DMS79 (cell line): ENCODE measurements at places on chromosomes 4 and X.

DNA sequence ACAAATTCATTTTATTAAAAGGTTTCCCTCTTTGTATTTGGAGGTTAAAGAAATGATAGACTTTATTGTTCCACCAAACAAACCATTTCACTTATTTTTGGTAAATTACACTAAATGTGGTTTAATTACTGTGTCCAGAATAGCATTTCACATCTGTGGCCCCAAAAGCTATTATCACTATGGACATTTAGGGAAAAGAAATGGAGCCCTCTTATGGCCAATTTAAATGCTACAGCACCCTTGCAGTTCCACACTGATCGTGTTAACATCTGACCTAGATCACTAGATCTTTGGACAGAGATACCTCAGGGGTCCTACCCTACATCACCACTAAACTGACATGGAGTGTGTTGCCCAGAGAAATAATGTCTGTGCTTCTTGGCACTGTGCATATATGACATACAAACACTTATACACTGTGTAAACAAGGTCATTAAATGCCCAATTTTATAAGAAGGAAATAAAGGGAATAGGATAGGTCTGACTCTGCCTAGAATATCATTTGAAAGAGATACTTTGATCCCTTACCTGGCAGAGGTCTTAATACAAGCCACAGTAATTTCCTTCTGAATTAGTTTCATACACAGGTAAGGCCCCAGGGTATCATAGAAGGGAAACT is 163.9 kb downstream of the KDR start:
- DNase-seq: no peak

DNA sequence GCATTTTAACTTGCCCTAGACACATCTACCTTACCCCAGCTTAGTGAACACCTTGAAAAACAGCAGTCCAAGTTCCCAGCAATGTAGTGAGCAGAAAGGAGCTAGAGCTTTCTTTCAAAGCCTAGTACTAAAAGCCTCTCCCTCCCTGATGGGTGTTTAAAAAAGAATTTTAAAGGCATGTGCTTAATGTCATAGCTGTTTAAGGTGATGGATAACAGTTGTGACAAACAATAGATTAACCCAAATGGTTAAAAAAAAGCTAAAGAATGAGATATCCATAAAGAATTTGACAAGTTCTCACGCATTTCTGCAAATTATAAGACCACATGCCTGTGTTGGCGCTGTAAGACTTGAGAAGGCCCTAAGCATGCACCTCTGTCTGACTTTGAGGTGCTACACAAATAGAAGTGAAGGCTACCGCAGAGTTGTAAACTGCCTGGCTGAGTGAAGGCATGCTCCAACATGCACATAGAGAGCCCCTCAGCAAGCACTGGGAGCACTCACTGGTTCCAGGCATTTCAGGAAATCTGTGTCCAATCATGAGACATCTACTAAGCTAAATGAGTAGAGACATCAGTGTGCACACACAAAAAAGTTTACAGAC is 94.0 kb downstream of the PHF8 start:
- no peak for DNase-seq

- no peak for DNase-seq
Observed at GRCh38 chrX:15146515-15146914, 123.4 kb downstream of the ASB9 start.

DNA sequence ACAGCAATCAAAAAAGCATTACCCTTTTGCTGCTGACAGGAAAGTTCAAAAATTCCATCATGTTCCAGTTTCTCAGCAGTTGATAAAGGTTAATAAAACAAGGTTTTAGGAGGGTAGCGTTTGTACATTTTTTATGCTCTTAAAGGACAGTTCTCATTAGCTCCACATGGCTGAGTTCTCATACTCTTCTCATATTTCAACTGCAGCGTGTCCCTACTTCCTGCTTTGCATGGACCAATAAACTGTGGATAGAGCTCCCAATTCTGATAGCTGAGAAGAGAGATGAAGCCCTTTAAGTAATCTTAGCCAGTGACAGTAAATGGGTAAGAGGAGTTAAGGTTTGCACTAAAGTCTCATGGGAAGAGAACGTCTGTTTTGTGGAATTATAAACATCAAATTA is 53.5 kb downstream of the SPANXA2 start:
- DNase-seq: no peak

GRCh38 chr4:99462875-99463464 is 27.8 kb upstream of the ADH7 start:
- no peak for DNase-seq

- DNase-seq: no peak
Observed at GRCh38 chr4:70365479-70365878, 4.9 kb downstream of the SMR3A start.

DNA sequence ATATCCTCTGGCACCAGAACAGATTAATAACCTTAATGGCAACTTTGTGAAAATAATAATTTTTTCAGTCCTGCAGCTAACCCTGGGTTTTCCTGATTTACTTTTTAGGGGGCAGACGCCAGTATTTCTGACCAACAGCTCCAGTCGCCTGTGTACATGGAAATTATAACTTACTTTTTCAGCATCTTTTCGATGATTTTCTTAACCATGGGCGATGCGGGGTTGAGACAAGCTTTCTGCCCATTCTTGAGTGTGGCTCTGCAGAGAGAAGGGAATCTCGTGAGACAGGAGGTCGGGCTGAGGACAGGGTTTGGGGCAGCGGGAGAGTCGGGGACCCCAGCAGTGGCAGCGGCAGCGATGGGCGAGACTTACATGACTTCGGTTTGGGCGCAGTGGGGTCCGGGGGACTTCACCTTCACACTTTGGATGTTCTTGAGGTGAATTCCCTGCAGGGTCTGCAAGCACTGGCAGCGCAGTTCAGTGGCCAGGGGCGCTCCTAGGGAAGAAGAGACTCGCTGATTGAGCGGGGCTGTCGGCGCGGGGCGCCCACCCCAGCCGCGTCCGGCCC is 484 bp downstream of the CXCL2 start:
- DNase-seq: no peak

- DNase-seq: no peak
Observed at GRCh38 chrX:100447655-100448397, 37.8 kb upstream of the PCDH19 start.

DNA sequence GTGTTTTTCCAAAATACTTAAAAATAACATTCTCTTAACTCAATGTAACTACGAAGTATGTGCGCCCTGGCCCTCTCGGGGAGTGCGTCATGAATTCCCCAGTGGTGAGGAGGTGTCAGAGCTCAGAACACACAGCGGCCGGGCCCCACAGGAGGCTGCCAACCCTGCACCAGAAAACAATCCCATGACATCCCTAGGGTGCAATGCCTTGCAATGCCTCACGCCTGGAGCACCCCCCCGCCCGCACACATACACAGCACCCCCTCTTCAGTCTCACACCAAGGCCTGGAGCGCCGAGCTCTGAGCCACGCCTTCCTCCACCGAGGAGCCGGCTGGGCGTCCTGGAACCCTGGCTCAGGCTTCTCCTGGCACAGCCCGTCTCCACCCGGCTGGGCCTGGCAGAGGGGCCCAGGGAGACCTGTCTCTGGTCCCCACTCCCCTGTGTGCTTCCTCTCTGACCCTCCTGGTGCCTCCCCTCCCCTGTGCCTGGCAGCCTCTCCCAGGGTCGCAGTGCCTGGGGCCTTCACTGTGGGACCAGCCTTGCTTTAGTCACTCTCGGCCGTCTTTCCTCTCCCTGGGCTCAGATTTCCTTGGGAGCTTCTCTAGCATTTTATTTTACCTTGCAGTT is 108.2 kb upstream of the ADRA2C start:
- no peak for DNase-seq

DNA sequence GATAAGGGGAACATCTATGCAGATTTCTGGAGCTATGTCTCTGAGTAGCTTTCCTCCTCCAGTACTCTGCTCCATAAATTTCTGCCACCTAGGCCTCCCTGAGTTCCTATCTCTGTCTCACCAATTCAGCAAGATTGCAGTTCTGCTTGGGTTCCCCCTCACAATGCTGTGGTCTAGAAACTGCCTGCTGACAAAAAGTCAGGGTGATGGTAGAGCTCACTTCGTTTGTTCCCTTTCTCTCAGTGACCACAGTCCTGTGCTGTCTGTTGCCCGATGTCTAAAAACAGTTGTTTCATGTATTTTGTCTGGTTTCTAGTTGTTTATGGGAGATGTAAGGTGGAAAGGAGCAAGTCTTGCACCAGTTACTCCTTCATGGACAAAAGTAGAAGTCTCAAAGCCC is 41.1 kb downstream of the AMMECR1 start:
- DNase-seq: no peak

- no peak for DNase-seq
Observed at GRCh38 chr4:150308824-150309472, 230.7 kb downstream of the DCLK2 start.

DNA sequence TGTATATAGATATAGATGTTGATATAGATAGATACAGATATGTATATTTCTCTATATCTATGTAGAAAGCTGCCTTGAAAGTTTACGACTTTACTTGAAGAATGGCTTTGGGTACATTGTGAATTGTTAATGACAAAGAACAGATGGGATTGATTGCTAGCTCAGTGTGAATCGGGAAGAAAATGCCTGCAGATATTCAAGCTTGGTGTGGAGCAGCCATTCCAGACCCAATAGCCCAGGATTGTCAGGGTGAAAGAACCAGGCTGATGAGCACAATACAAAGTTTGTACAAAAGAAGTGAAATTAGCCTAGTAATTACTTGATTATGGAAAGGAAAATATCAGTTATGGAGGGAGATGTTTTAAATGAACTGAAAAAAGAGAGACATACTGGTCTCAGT is 946.2 kb downstream of the STPG2 start:
- no peak for DNase-seq

GRCh38 chrX:33840176-33840575 is 291.9 kb downstream of the FAM47A start:
- no peak for DNase-seq

DNA sequence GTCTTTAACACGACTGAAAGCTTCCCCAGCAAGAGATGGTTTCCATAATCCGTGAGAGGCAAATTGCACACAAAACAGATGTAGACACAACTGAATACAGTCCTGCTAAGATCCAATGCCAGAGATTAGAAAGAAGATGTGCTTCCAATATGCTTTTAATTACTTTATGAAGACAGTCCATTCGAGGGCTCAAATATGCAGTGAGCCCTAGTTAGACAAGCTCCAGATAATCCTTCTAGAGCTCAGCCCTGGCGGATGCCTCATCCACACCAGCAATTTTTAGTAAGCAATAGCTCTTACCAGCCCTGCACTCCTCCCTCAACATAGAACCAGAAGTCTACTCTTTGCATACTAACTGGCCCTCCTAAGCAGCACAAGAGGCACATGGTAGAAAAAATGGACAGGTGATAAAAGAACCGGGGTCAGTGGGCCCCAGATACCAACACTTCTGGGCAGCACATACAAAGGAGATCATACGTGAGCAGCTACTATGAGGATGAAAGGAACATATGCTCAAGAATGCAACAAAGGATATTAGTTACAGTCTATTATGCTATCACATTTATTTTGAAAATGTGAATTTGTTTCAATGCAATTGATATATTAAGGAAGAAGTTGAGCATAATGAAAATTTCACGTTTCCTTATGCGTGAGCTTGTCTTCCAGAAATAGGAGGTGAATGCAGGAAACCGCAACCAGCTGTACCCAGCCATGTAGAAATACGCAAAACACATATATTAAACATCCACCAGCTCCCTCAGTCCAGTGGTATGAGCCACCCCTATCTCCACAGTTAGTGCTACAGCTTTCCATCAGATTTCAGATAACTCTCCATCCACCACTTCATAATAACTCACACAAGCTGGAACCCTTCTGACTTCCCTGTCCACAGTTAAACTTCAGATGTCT is 34.3 kb downstream of the GPC4 start:
- DNase-seq: no peak
